RWPE1 (cell line): ENCODE measurements at places on chromosomes 12 and 14.
A peak's percentile ranks its signal among the peaks of the same experiment; 100 is the strongest.

DNA sequence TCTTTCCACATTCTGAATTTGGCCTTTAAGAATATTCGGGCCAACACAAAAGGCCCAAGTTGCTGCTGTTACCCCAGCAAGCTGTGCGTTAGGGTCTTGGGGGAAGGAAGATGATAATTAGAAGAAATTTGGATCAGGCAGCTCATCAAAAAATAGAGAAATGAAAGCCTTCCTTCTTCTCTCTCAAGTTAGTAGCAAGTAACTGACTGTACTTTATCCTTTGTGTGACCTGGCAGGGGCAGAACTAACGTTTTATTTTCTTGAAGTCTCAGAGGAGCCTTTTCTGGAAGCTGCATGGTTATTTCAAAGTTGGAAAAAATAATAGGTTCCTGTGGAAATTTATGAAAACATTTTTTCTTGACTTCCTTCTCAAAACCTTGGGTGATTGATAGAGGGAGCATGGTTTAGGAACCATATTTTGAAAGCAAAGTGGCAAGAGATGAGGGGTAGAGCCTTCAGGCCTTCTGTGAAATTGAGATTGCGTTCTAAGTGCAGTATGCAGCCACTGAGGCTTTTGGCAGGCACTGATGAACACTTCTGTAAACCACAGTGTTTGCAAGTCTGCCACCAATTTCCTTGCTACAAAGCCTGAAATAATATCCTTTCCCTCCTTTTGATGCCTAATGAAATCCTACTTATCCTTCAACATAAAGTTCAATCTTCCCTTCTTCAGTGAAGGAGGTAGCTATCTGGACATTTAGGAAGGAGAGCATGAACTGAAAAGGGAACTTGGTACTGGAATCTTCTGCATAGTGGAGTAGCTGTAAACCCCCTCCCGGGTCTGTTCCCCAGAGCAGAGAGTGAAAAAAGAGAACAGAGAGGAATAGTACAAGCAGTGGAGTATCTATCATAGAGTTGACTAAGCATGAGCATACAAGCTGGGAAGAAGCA is 123.2 kb downstream of the FGD4 start:
- no peak for DNase-seq

GRCh38 chr12:87376722-87377121 is 652.5 kb downstream of the C12orf50 start:
- DNase-seq, result no peak

DNA sequence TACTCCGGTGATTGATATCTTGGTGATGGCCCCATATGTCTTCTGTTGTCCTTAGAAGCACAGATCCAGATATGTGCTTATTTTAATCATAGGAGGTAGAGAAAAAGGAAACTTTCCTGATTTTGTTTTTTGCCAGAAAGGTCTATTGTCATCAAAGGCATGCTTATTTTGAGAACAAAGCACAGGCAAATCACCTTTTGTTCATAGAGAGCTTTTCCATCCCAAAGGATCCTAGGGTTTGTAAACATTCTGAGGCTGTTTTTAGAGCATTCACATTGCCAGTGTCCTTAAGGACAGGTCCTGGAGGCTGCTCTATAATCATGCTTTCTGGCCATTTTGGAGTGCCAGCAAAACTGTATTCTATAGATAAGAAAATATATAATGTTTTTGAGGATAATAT is 148.5 kb upstream of the SEL1L start:
- no peak for DNase-seq

DNA sequence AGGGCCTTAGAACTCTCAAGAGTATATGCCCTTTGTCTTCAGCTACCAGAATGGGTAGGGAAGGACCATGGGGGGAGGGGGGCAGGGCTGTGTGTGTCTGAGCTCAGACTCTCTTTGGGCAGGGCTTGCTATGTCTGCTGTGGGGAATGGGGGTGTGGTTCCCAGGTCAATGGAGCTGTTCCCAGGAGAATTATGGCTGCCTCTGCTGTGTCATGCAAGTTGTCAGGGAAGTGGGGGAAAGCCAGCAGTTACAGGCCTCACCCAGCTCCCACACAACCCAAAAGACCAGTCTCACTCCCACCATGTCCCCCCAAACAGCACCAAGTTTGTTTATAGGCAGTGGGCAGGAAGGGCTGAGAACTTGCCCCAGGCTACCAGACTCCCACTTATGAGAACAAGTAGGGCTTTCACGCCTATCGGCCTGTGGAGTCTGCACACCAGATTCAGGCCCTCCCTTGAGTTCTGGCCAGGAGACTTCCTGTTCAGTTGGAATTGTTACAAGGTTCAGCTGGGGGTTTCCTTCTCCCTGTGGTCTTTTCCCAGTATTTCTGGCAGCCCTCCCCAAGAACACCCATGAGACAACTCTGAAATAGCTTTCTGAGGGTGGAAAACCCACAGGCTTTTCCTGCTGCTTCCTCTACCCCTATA is 6.1 kb upstream of the SERPINA11 start:
- DNase-seq, result no peak

GRCh38 chr14:65179918-65180724 is 77.8 kb upstream of the MAX start:
- DNase-seq, result peak; percentile 84

DNA sequence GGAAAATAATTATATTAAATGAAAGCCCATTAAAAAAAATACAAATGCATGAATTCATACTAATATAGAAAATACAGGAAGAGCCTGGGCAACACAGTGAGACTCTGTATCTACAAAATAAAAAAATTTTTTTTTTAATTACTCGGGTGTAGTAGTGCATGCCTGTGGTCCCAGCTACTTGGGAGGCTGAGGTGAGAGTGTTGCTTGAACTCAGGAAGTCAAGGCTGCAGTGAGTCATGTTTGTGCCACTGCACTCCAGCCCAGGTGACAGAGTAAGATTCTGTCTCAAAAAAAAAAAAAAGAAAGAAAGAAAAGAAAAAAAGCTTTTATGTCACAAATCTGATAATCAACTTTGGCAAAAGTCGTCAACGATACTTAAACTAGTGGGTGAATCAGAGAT is 80.6 kb upstream of the PLEKHA5 start:
- no peak for DNase-seq

- DNase-seq, result no peak
Observed at GRCh38 chr14:24059841-24060388, 8.1 kb downstream of the CARMIL3 start.

DNA sequence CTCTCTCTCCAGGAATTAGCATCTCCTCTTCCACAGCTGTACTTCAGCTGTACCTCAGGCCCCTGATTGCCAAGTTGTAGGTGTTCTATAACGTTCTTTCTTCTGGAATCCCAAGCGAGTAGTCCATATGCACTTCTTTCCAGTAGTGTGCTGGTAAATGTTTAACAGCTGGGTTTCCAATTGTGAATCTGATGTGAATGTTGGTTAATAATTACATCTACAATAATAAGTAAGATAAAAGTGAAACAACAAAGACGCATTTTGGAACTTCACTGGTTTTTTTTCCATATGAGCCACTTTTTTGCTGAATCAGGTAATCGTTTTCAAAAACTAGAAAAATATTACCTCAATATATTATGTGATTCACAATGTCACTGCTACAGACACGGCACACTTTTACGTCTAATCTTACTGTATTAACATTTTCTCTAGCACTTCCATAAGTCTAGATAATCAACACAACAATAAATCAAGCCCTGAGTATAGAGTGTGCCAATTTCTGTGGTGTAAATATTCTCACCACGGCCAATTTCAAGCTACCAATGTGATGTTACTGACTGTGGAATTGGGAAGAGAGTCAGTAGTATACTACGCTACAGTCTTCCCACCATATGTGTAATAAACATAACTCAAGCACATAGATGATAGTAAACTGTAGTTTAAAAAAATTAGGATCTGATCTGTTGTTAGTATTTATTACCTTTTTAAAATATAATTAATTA is 113.0 kb downstream of the ZFP36L1 start:
- DNase-seq, result no peak

DNA sequence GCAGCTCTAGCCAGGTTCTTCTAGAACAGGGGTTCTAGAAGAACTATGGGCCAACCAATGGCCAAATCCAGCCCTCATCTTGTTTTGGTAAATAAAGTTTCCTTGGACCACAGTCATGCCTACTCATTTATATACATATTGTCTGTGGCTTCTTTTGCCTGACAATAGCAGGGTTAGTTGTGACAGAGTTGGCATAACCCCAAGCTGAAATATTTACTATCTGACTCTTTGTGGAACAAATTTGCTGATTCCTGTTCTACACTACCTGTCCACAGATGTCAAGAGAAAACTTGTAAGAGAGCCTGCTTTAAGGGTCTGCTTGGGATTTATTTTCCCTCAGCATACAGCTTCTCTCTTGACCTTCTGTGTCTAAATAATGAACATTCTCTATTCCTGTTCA is 289.0 kb downstream of the KSR2 start:
- DNase-seq, result no peak

GRCh38 chr14:23492618-23493272 is 23.2 kb downstream of the NGDN start:
- no peak for DNase-seq

DNA sequence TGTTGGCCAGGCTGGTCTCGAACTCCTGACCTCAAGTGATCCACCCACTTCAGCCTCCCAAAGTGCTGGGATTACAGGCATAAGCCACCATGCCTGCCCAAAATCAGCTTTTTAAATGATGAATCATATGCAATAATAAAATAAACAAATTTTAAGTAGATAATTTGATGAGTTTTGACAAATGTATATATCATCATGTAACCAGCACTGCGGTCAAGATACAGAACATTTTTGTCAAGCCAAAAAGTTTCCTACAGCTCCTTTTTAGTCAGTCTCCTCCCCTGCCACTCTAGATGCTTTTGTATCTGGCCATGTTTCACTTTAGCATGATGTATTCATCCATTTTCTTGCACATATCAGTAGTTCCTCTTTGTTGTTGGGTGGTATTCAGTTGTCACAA is 17.2 kb downstream of the FRMD6 start:
- DNase-seq, result no peak

DNA sequence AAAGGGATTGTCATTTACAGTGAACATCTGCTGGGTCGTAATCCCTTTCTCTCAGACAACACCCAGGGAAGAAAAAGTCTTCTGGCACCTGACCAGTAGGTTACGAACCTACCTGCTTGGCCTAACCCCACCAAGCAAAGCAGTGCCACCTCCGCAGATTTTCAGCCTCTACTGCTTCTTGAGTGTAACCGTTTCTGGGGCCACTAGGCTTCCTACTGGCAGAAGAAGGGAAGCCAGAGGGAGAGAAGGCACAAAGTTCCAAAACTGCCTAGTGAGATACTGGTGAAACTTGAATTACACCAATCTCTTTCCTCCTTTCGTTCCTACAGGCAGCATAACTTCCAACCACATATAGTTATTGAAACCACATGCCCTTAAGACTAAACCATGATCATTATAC is 383.6 kb downstream of the BCAT1 start:
- no peak for DNase-seq

DNA sequence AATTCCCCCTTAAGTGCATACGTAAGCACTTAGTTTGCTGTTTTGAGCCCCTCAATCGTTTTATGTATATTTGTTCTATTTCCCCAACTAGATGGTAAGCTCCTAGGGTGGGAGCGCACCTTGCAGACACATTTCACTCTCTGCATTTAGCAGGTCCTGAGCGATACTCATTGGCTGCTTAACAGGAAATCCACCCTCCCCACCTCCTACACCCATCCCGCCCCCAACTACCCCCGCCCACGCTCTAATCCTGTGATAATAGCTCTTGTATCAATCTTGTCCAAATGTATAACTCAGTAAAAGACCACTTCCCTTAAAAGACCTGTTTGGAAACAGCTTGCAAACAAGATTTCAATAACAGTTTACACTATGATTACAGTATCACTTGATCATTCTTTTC is 8.1 kb downstream of the LPAR5 start:
- DNase-seq, result no peak

DNA sequence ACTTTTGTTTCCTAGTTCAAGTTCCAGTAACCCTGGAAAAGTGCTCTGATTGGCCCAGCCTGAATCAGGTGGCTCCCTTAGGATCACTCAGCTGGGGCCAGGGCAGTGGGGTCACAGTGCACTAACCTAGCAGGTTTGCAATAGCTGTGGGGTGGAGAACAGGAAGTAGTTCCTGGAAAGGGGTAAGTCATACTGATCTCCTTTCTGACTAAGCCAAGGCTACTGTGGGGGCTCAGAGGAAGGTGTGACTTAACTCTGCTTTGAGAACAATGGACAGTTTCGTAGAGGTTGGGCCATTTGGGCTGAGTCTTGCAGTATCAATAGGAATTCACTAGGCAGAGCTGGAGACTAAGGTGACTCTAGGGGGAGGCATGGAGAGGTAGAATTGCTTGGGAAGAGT is 89.4 kb downstream of the KIF26A start:
- DNase-seq, result no peak

GRCh38 chr12:68140556-68140955 is 19.0 kb downstream of the IFNG start:
- DNase-seq, result no peak

DNA sequence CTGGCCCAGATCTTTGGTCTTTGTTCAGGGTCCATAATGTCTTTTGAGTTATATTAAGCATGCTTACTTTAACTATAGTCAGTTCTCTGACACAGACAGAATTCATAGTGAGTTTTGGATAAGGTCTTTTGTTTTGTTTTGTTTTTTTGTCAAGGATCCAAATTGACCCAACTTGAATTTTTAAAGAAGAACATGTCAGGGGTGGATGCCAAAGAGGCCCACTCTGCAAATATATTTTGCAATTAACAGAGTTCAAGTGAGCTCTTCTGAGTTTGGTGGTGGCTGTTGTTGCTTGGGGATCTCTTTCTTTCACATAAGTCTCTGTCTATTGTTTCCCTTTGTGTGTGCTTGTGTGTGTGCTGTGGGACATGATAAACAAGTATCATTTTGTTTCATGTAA is 34.4 kb upstream of the PMCH start:
- DNase-seq, result no peak
